ENCODE measurements at places on chromosomes 12 and 14.
A peak's percentile ranks its signal among the peaks of the same experiment; 100 is the strongest.

DNA sequence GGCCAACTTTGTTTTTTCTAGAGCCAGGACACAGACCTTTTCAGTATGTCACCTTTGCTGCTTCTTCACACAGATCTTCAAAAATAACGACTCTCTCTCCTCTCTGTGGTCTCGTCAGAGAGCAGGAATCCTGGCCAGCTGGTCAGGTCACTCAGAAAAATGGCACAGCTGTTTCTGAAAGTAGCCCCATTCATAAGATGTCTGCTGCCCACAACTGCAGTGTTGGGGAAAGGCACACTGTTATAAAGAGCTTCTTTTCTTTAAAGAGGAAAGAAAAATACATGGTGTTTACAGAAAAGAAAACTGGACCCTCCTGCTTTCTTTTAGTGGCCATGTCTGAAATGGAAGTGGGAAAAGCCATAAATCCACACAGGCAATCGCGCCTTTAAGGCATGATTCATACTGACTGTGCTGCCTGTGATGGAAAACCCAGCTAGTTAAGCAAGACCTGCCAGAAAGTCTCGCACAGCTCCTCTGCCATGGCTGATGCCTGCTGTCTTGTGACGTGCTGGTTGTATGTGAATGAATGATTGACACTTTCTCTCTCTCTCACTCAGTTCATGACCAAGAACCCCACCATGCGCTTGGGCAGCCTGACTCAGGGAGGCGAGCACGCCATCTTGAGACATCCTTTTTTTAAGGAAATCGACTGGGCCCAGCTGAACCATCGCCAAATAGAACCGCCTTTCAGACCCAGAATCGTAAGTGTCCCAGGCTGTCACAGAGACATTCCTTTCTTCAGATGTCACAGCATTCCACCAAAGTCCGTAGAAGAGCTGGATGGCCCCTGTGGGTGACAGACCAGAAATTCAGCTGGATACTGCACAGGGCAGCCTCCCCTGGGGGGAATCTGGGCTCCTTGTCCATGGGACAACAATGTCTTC lies 147.9 kb upstream of the HIF1A start:
- DNase-seq, result no peak

DNA sequence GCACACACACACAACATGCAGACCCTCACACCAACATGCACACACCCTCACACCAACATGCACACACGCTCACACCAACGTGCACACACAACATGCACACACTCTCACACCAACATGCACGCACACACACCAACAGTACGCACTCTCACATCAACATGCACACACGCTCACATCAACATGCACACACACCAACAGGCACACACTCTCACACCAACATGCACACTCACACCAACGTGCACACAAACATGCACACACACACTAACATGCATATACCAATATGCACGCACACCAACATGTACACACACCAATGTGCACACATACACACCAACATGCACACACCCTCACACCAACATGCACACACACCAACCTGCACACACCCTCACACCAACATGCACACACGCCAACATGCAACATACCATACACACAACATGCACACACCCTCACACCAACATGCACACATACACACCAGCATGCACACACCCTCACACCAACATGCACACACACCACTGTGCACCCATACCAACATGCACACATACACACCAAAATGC lies 175.8 kb downstream of the KSR2 start:
- no peak for DNase-seq

- DNase-seq, result peak; percentile 69
These were observed 1.4 kb upstream of the FOXN4 start for GRCh38 chr12:109310247-109311125.

GRCh38 chr12:44314007-44314500 lies 478.2 kb downstream of the TMEM117 start:
- DNase-seq, result no peak

DNA sequence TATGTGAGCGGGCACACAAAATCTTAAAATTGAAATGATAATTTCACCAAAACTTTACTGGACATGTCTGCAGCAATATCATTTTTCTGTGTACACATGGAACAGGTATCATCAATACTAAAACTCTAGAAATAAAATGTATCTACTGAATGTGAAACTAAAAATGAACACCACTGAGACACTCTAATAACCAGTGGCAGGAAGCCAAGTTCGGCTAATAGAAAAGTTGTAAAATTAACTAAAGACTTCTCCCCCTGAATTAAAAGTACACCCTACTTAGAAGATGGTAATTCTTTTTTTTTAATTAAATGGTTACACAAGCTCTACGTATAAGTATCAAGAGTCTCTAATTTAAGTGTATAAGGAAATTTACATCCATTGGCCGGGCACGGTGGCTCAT lies 227.2 kb downstream of the MED13L start:
- DNase-seq, result no peak

DNA sequence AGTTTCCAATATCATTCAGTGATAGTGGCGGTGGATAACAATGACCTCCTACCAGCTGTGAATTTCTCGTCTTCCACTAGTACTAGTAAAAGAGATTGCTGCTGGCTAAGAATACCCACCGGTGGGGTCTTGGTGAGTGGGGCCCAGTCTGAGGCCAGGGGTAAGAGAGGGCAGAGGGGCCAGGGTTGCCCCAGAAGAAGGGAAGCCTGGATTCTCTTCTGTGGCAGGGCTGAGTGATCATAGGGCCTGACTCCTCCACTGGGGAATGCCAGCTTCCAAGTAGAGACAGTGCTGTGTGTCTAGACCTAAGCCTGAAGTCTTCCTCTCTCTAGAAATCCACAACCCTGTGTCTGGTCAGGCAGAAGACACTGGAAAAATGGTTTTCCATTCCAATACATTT lies 5.8 kb upstream of the TMEM63C start:
- DNase-seq, result no peak

- peak; percentile 75 for DNase-seq
These were observed 421 bp downstream of the GLT1D1 start for GRCh38 chr12:128853600-128854197.

- DNase-seq, result no peak
These were observed 28.6 kb upstream of the NRXN3 start for GRCh38 chr14:78141590-78141989.

- peak; percentile 83 for DNase-seq
These were observed 8.7 kb upstream of the GPR19 start for GRCh38 chr12:12704593-12705230.

- DNase-seq, result no peak
These were observed 46.2 kb upstream of the MAP3K9 start for GRCh38 chr14:70855486-70855885.

DNA sequence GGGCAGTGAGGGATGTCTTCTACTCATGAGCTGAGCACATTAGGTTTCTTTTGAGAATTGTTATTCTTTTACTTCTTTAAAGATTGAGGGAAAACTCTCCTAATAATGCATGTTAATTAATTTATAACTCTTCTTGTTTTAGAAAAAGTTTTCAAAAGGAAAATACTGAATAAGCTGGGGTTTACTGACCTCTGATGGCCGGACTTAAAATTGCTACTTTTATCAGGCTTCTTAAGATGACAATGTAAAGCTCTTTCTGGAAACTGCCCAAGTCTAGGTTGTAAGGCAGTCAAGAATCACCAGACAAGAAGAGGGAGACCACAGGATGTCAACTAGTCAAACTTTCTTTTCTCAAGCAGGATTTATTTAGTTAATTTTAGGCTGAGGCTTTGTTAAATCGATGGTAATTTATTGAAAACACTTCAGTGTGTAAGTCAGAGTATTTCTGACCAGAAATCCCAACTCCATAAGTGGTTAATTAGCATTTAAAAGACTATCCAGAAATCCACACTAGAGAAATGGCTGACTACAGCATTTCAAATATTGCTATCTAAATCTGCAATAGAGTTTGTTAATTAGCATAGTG lies 82.1 kb downstream of the AVPR1A start:
- DNase-seq, result peak; percentile 43

DNA sequence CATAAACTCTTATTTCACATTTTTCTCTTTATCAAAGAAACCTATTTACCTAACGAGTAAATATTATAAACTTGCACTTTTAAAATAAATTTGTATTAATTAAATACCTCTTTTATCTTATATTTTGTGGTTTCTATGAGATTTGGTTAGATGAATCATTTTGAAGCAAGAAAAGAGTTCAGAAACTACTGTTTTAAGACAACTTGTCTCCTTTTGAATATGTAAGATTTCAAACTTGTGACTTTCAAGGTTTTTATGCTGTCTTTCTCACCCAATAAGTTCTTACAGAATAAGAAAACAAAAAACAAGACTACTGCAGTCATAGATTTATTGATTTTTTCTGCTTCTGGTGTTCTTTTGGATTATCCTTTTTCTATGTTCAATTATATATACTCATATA lies 339.0 kb downstream of the SNAPC1 start:
- DNase-seq, result no peak

- DNase-seq, result no peak
These were observed 35.6 kb downstream of the TMEM120B start for GRCh38 chr12:121748218-121748570.

DNA sequence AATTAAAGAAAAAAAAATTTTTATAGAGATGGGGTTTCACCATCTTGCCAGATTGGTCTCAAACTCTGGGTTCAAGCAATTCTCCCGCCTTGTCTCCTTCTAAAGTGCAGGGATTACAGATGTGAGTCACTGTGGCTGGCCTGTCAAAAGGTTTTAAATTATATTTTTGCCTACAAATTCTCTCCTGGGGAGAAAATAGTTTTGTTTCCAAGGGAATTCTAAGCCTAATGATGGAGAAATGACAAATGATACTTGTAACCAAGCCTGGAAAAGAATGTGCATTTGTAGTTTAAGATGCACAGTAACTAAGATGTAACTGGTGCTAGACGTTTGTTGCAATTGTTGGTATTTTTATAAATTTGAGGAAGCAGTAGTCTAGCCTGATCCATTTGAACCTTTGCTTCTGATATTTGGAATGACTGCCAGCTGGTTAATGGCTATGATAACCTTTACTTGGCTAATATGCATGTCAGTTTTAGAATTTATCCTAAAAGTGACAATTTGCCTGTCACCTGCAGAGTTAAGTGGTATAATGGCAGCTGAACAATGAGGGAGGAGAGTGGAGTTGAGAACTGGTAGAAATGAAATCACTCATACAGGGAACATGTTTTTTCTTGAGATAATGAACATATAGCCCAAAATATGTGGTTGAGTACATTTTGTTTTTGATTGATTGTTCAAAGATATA lies 148.0 kb downstream of the FUT8 start:
- no peak for DNase-seq

- no peak for DNase-seq
These were observed 357.0 kb downstream of the BCAT1 start for GRCh38 chr12:24591715-24592440.

DNA sequence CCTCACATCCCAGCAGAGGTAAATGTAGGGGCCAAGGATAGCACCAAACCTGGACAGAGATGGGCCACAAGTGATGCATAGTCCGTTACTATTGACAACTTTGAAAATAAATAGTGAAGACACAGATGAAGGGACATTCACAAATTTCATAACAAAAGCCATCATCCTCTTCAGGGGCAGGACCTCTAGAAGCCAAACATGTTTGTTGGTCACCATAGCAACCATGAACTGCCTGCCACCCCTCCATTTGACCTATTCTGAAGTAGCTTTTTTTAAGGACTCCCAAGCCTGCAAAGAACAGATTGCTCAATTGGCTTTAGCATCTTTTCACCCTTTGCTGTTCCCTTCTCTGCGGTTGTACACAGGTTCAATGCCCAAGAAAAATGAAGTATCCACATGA lies 35.7 kb upstream of the MDM1 start:
- no peak for DNase-seq
